ENCODE measurements at places on chromosomes 4 and X. TPM values are rescaled to one million over a fixed set of nuclear protein-coding genes. Genes with fewer than 3 reads are reported as not detected.

CXCL3 gene
- 7.0 TPM for total RNA-seq

GAGE12C gene
- total RNA-seq: not detected

SPINK2 gene
- total RNA-seq: not detected

HS6ST2 gene
- not detected for total RNA-seq

NLRP2B gene
- total RNA-seq: not detected

MTMR8 gene
- not detected for total RNA-seq

ANKRD17 gene
- 38.1 TPM for total RNA-seq

CT45A9 gene
- total RNA-seq: not detected

SHROOM3 gene
- 8.9 TPM for total RNA-seq

ARSJ gene
- 37.2 TPM for total RNA-seq

SPATA4 gene
- not detected for total RNA-seq

CTAG1A gene
- not detected for total RNA-seq

TXK gene
- not detected for total RNA-seq

RTL5 gene
- 1.3 TPM for total RNA-seq

POF1B gene
- not detected for total RNA-seq

TBC1D14 gene
- 20.1 TPM for total RNA-seq

TMSB15B gene
- 12.6 TPM for total RNA-seq

TCEAL7 gene
- 4.2 TPM for total RNA-seq

NKAP gene
- total RNA-seq: 6.5 TPM

DCLK2 gene
- total RNA-seq: 1.8 TPM

TNIP3 gene
- 0.81 TPM for total RNA-seq

ASIC5 gene
- total RNA-seq: not detected

MAD2L1 gene
- 19.6 TPM for total RNA-seq

TMSB4X gene
- 3,604 TPM for total RNA-seq

SLITRK2 gene
- total RNA-seq: not detected

RTL3 gene
- not detected for total RNA-seq

GABRQ gene
- not detected for total RNA-seq

PSAPL1 gene
- under 0.01 TPM for total RNA-seq

PLAC8 gene
- 3.4 TPM for total RNA-seq

SLC10A4 gene
- total RNA-seq: not detected

STPG2 gene
- not detected for total RNA-seq

PAK3 gene
- 0.32 TPM for total RNA-seq

CT45A5 gene
- not detected for total RNA-seq

KLB gene
- not detected for total RNA-seq

NAA11 gene
- not detected for total RNA-seq

PABPC1L2B gene
- not detected for total RNA-seq

REPS2 gene
- total RNA-seq: 0.81 TPM

ZFP42 gene
- not detected for total RNA-seq

NIPAL1 gene
- total RNA-seq: 1.6 TPM

INTU gene
- total RNA-seq: 4.5 TPM

SERTM2 gene
- total RNA-seq: not detected

DDIT4L gene
- total RNA-seq: 1.6 TPM

KLKB1 gene
- total RNA-seq: 6.0 TPM

GPRASP2 gene
- 6.1 TPM for total RNA-seq

WDR45 gene
- total RNA-seq: 64.0 TPM

FRAS1 gene
- 10.0 TPM for total RNA-seq

PABPC1L2A gene
- total RNA-seq: not detected

BMPR1B gene
- total RNA-seq: 0.32 TPM

FGFR3 gene
- 1.8 TPM for total RNA-seq

C4orf51 gene
- total RNA-seq: not detected

CTAG2 gene
- not detected for total RNA-seq

DUSP21 gene
- total RNA-seq: not detected

RASGEF1B gene
- total RNA-seq: 1.1 TPM

ZNF711 gene
- 0.36 TPM for total RNA-seq

ZCCHC18 gene
- total RNA-seq: 0.18 TPM

ING2 gene
- total RNA-seq: 6.3 TPM

Data from cardiac atrium fibroblast (primary cell).